Mammary microvascular endothelial cell (primary cell): ENCODE measurements at places on chromosomes 7 and 10. TPM values are rescaled to one million over a fixed set of nuclear protein-coding genes. Genes with fewer than 3 reads are reported as not detected.

The ITGB8 gene
- 0.34 and 0.67 TPM in 2 replicates for total RNA-seq

The GTPBP4 gene
- total RNA-seq = 25.0 and 38.0 TPM in 2 replicates

The ABI1 gene
- total RNA-seq = 42.1 and 44.2 TPM in 2 replicates

The BMS1 gene
- total RNA-seq = 14.4 and 16.7 TPM in 2 replicates

The PLXNA4 gene
- total RNA-seq = 2.2 and 3.7 TPM in 2 replicates

The BAIAP2L1 gene
- 2.4 and 4.1 TPM in 2 replicates for total RNA-seq

The HSPA12A gene
- under 0.01 and 0.05 TPM in 2 replicates for total RNA-seq

The PTPRN2 gene
- 12.1 and 14.3 TPM in 2 replicates for total RNA-seq

The BEND7 gene
- 8.8 and 9.6 TPM in 2 replicates for total RNA-seq

The MARVELD1 gene
- 27.0 and 38.7 TPM in 2 replicates for total RNA-seq

The HTRA1 gene
- total RNA-seq = 50.4 and 51.6 TPM in 2 replicates

The GALNT17 gene
- not detected in 2 replicates for total RNA-seq

The FOXP2 gene
- total RNA-seq = 0.34 and 1.5 TPM in 2 replicates

The BMPR1A gene
- total RNA-seq = 0.10 TPM in 1 of 2 replicates, not detected in the other

The HOXA2 gene
- total RNA-seq = 1.1 and 1.7 TPM in 2 replicates

The TMEM184A gene
- total RNA-seq = 0.07 and 0.25 TPM in 2 replicates

The AOAH gene
- total RNA-seq = 0.07 TPM in 1 of 2 replicates, not detected in the other

The CUBN gene
- 2.0 and 6.8 TPM in 2 replicates for total RNA-seq

The JMJD1C gene
- 86.7 and 107 TPM in 2 replicates for total RNA-seq

The AGK gene
- total RNA-seq = 25.0 and 25.5 TPM in 2 replicates

The AGAP5 gene
- total RNA-seq = 0.27 and 0.74 TPM in 2 replicates

The ADAM12 gene
- 0.07 and 0.20 TPM in 2 replicates for total RNA-seq

The ACBD7 gene
- 2.1 and 3.3 TPM in 2 replicates for total RNA-seq

The AKR1E2 gene
- 6.8 and 8.8 TPM in 2 replicates for total RNA-seq

The C10orf67 gene
- not detected in 2 replicates for total RNA-seq

The MSRB2 gene
- total RNA-seq = 11.1 and 12.3 TPM in 2 replicates

The PAPSS2 gene
- 69.5 and 76.1 TPM in 2 replicates for total RNA-seq

The ABCF2 gene
- total RNA-seq = 72.6 and 73.6 TPM in 2 replicates

The PIP gene
- not detected in 2 replicates for total RNA-seq

The GIMAP2 gene
- 34.2 and 35.7 TPM in 2 replicates for total RNA-seq

The SLC13A1 gene
- total RNA-seq = not detected in 2 replicates

The PILRA gene
- total RNA-seq = not detected in 2 replicates

The SUGCT gene
- total RNA-seq = 1.6 TPM in 1 of 2 replicates, not detected in the other

The PNLIPRP3 gene
- total RNA-seq = not detected in 2 replicates

The C10orf62 gene
- not detected in 2 replicates for total RNA-seq

The NEURL1 gene
- 0.10 and 0.87 TPM in 2 replicates for total RNA-seq

The FBXL13 gene
- 0.87 and 1.7 TPM in 2 replicates for total RNA-seq

The OR2A1 gene
- total RNA-seq = not detected in 2 replicates

The LRRC18 gene
- not detected in 2 replicates for total RNA-seq

The FLNC gene
- total RNA-seq = 180 and 210 TPM in 2 replicates

The FAM25G gene
- not detected in 2 replicates for total RNA-seq

The OIT3 gene
- total RNA-seq = not detected in 2 replicates

The TRPV5 gene
- not detected in 2 replicates for total RNA-seq

The OPN1SW gene
- total RNA-seq = not detected in 2 replicates

The OPN4 gene
- not detected in 2 replicates for total RNA-seq
